ENCODE measurements at places on chromosomes 5 and 9.

- DNase-seq = no peak
Measured at GRCh38 chr5:124000538-124000937, 488.6 kb downstream of the CSNK1G3 start.

DNA sequence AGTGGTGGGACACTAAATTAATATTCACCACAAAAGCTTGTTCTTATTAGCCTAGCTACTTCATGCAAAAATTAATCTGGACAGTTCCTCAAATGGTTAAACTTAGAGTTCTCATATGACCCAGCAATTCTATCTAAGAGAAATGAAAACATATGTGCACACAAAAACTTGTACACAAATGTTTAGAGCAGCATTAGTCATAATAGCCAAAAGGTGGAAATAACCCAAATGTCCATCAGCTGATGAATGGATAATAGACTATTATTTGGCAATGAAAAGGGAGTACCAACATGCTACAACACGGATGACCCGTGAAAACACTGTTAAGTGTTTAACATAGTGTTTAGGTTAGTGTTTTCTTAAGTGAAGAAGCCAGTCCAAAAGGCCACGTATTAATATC lies 32.8 kb upstream of the TNIP1 start:
- DNase-seq = no peak

DNA sequence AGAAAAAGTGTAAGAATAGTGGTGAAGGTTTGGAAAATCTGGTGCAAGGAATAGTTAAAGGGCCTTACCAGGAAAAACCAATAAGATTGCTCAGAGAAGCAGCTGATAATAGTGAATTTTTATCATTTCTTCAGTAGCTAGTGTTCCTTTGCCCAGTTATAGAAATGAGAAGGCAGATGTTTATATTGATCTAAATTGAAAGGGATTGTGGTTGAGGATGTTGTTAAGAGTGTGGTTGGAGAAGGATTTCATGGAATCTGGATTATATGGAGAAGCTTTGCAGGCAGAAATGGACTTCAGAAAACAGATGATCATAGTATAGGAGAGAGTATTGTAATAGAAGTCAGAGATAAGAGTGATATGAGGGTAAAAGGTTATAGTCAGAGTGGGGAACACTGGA lies 102.6 kb downstream of the XRCC4 start:
- no peak for DNase-seq

DNA sequence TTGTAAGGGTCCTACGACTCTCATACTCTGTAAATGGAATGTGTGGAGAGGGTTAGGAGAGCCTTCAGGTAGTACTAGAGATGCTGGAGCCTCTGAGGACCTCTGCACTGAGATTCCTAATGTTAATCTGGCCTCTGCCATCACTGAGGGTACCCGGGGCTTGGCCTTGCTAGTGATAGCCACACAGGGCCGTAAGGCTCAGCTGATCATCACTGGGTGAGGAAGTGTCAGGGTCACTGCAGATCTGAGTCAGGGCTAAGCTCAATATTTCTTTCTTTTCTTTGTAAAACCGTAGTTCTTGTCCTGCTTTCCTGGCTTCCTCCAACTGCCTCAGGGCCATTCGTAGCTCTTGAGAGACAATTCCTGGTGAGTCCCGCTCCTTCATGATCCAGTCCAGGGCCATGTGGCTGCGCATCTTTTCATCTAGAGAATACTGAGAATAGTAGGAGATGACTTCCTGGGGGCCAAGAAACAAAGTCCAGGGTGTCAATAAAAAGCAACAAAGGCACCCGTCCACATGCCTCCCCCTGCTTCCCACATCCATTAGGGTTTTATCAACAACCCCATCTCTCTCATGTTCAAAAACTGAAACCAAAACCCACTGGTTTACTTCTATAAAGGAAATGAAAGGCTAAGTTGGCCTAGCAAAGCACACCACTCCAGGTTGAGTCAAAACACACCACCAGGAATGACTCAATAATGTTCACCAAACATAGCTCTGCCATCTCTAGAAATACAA lies 47.7 kb downstream of the LIX1 start:
- no peak for DNase-seq

DNA sequence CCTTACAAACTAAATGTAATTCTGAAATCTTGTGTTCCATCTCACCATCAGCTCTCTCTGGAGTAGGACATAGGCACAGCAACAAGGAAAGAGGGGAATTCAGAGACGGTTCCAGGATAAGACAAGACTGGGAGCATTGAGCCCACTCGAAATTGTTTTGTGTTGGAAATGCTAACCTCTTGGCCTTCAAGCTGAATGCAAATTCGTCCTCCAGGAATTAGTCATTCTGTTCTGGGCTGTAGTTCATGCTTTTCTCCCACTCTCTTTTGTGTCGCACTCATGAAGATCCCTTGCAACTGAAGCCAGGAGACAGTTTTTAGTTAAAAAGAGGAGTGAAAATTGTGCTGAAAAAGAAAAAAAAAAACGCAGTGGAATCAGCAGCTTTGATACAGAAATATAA lies 121.7 kb upstream of the SEMA6A start:
- no peak for DNase-seq

- DNase-seq = no peak
Measured at GRCh38 chr5:5271786-5272321, 131.7 kb downstream of the ADAMTS16 start.

DNA sequence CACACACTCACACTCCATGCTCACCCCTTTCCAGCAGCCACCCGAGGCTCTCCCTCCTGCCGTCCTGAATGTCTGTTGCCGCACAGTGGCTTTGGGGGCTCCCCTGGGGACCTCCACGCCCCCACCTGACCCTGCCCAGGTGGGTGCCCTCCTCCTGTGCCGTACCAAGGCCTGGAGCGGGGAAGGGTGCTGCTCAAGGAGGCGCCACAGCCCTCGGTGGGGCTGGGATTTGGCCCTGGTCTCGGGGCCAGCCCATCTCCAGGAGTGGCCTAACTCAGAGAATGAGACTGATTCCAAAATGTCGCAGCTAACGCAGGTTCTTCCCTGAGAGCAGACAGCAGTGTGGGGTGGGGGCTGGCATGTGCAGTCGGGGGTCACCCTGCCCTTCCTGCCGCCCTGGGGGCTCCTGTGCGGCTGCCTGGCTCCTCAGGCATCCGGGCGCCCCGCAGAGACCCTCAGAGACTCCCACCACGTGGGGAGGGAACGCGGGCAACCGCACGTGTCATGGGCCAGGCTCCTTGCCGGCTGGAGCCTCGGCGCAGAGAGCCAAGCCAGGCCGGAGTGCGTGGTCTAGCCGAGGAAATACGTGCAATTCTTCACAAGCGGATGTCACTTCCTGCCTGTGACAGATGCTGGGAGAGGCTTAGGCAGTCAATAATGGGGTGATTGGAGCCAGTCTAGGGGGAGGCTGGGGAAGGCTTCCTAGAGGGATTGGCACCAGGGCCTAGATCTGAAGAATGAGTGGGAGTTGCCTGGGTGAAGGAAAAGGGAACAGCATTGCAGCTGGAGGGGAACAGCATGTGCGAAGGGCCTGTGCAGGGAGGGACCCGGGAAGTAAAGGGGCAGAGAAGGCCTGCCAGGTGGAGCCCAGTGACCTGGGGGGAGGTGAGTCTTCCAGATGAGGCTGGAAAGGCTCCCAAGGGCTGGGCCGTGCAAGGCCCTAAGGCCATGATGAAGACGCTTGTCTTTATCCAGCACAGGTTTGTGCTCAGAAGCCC lies 44.1 kb downstream of the C9orf50 start:
- no peak for DNase-seq

- DNase-seq = no peak
Measured at GRCh38 chr9:129918296-129918950, 83.2 kb downstream of the USP20 start.

DNA sequence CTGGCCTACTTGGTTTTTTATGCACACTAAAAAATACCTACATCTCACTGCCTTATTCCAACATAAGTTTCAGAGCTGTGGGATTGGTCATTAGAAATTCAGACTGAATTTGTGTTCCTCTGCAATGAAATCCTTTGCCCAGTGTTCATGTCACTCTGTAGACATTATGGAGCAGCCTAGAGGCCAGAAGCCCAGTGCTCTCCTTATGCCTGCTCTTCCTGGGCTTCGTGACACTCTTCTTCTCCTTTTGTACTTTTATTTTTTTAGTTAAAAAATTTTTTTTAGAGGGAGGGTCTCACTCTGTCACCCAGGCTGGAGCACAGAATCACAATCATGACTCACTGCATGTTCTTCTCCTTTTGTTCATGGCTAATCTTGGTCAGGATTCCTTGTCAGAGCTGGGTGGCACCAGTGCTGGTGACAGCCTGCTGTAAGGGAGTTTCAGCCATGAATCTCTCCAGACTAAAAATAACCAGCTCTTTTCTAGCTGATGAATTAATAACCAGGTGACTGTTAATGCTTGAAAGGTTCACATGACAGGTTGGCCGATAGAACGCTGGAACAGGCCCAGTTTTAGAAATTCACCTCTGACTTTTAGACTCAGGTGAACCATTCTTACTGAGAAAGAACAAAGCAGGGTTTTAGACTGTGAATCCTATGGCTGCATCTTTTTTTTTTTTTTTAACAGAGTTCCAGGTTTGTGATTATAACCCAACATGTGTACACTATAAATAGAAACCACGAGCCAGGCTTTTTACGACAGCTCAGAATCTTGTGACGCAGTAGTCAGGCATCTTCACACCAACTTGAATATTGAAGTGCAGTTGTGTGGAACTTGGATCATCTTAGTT lies 34.1 kb upstream of the C5orf47 start:
- DNase-seq = no peak

DNA sequence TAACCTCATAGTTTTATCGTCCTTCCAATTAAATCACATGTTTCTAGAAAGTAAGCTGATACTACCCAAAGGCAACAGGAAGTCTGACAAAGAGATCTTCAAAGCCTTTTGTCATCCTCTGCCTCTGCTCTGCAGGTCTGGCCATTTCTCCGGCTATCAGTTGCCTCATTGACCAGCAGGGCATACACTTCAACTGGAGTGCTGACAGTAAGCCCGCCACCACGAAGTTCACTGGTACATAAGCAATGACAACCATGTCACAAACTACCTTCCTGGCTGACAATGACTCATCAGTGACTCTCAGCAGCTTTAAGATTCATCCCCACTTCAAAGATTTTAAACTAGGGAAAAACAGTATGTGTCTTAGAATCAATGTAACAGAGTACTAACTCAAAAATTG lies 20.6 kb downstream of the SPTLC1 start:
- no peak for DNase-seq

GRCh38 chr9:86519066-86519615 lies 164.9 kb upstream of the TUT7 start:
- no peak for DNase-seq

DNA sequence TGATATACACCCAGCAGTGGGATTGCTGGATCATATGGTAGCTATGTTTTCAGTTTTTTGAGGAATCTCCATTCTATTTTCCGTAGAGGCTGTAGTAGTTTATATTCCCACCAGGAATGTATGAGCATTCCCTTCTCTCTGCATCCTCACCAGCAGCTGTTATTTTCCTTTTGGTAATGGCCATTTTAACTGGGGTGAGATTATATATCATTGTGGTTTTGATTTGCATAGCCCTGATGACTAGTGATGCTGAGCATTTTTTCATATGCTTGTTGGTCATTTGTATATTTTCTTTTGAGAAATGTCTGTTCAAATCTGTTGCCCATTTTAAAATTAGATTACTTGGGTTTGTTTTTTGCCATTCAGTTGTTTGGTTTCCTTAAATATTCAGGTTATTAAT lies 11.2 kb upstream of the PPIC start:
- no peak for DNase-seq

- DNase-seq = no peak
Measured at GRCh38 chr5:170184737-170185136, 48.0 kb upstream of the C5orf58 start.

DNA sequence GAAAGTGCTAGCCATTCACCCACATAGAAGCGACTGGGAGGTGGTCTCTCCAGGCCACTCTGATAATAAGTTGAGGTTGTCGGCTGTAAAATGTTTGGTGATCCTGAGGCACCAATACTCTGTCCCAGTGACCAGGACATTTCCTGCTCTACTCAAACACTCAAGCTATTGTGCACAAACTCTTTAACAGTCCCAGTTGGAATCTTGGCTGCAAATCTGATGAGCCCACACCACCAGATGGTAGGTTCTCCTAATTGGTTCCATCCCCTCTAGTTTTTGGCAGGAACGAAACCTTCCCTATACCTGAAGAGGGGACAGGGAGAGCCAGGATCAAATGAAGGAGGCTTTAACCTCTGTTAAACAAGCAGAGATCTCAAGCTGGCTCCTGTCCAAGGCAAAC lies 14.3 kb downstream of the GRIA1 start:
- DNase-seq = no peak

DNA sequence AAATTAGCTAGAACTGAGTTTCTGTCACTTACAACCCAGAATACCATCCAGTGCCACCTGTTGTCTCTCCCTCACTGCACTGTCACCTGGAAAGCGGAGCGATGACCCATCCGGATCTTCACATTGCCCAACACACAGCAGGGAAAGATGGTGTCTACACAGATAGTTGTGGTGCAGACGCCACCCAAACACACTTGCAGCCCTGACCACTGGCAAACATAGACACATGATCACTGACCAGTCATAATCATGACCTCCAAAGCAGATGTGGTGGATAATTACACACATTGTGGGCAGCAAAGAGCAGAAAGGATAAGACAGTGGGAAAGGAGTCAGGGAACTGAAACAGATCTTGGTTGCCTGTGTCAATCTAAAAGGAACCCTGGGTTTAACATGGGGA lies 64.7 kb downstream of the GABBR2 start:
- no peak for DNase-seq

DNA sequence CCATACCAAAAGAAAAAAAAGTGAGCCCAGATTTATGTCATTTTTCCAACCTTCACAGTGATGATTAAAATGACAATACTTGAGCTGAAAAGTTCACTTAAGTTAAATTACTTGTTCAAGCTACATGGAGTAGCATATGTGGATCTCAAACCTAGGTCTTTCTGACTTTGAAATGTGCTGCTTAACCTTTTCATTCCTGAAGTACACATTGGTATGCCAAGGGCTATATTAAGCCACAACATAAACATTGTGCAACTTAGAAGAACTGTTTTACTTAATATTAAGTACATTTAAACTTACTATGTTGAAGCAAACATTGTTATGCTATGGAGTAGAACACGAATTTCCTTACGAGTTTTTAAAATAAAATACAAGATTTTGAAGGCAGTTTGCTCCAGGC lies 105.0 kb downstream of the GIN1 start:
- no peak for DNase-seq

GRCh38 chr9:117205806-117206205 lies 209.1 kb downstream of the ASTN2 start:
- no peak for DNase-seq

- no peak for DNase-seq
Measured at GRCh38 chr9:135969064-135969683, 8.0 kb upstream of the UBAC1 start.

GRCh38 chr5:58239045-58239444 lies 220.8 kb downstream of the PLK2 start:
- no peak for DNase-seq

DNA sequence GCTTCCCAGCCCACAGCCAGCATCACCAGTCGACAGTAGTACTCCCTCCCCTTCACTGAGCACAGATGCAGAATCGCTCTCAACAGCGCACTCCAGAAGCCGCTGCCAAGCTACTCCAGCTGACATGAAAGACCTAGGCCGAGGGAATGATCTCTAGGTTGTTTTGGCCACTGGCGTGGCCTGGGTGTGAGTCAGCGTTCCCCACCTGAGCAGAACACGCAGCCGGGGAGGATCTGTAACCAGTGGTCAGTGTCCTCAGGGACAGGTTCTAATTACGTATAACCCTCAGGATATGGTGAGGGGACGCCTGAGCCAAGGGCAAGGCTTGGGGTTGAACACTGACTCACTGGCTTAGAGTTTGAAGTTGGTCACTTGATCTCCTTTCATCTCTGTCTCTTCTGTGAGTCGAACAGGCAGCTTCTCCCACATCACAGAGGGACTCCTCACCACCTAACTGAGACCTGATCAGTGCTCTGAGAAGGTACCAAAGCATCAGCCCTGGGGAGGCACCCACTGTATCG lies 76.9 kb upstream of the IL17B start:
- no peak for DNase-seq

All from KG1 (cell line).